T-cell (primary cell): ENCODE measurements at places on chromosomes 16 and 17. TPM values are rescaled to one million over a fixed set of nuclear protein-coding genes. Genes with fewer than 3 reads are reported as not detected.
A peak's percentile ranks its signal among the peaks of the same experiment; 100 is the strongest.

DNA sequence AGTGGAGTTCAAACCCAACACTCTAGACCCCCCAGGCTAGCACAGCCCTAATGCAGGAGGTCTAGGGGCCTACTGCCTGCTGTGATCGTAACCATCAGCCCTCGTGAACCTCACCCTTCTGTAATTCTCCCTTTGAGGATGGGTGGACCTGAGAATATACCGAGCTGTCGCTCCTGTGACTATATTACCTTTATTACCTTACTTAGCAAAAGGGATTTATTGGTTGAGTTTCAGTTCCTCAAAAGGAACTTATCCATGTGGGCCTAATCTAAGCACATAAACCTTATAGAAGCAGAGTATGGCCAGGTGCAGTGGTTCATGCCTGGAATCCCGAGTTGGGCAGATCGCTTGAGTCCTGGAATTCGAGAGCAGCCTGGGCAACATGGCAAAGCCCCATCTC is 19.2 kb upstream of the EMP2 start:
- DNase-seq: no peak

DNA sequence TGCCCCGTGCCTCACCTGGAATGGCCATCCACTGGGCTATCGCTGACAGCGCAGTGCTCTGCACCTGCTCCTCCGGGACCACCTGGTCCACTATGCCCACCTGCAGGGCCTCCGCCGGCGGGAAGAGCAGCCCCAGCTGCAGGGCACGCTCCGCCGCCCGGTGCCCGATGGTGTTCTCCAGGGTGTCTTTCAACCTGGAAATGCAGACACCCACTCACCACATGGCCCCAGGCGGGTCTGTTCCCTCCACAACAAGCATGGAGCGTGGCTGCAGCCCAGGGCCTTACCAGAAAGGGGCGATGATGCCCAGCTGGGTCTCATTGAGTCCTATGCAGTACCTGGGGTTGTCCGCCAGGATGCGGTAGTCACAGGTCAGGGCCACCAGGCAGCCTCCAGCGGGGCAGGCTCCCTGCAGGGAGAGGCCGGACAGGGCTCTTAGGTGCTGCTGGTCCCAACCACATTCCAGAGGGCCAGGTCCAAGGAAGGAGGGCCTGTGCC is 6.8 kb downstream of the DNASE1L2 start:
- DNase-seq: no peak

DNA sequence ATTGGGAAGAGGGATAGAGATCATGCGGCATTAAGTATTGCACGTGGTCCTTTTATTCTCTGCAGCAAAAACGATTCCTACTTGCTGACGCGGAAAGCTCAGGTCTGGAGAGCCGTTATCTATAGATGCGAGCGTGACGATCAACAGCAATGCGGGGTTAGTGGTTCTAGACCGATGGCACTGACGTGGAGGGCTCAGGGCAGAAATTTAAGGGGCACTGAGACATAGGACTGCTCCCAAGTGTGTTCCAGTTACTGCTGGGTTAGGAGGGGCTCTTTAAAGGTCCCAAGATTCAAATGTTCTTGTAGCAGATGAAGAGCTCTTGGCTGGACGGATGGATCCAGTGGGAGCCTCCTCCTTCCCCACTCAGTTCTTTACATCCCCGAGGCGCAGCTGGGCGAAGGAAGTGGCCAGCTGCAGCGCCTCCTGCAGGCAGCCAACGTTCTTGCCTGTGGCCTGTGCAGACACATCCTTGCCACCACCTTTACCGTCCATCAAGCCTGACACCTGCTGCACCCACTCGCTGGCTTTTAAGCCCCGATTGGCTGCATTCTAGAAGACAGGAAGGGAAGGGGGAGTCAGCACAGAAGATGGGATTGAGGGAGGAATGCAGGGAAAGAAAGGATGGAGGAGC is 732 bp upstream of the EXOSC6 start:
- DNase-seq: no peak

Gene EFCAB5
- 1.0 TPM for total RNA-seq

- DNase-seq: no peak
Measured at GRCh38 chr16:71249399-71249798, 18.9 kb upstream of the HYDIN start.

DNA sequence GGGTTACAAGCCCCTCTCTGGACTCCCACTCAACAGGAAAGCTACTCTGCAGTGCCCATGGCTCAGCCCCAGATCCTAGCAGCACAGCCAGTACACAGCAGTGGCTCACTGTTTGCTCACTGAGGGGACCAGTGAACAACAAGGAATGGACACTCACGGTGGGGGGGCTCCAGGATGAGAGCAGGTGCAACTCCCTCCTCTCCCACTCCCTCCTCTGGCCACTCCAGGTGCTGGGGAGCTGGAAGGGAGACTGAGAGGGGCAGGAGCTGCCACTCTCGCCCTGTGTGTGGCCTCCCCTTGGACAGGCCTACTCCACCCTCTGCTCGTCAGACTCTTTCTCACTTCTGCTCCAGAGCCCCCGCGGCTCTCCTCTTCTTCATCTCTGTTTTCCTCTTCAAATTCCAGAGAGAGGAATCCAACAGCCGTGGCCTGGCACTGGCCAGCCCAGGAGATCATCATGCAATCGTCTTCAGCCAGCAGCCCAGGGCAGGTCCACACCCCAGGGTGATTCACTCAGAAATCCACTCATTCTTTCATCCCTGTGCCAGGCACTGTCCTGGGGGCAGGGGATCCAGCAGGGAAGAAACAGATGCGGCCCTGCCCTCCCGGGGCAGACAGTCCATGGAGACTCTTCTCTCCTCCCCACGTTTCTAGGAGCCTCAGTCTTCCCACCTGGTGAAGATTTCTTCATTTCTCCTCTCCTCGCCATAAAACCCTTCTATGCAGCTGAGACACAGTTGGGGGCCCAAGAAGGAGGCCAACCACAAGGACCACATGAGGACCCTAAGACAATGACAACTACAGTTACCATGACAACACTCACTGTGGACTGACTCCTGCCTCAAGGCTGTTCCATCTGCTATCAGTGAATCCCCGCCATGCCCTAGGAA is 30.7 kb downstream of the CFAP20 start:
- no peak for DNase-seq

DNA sequence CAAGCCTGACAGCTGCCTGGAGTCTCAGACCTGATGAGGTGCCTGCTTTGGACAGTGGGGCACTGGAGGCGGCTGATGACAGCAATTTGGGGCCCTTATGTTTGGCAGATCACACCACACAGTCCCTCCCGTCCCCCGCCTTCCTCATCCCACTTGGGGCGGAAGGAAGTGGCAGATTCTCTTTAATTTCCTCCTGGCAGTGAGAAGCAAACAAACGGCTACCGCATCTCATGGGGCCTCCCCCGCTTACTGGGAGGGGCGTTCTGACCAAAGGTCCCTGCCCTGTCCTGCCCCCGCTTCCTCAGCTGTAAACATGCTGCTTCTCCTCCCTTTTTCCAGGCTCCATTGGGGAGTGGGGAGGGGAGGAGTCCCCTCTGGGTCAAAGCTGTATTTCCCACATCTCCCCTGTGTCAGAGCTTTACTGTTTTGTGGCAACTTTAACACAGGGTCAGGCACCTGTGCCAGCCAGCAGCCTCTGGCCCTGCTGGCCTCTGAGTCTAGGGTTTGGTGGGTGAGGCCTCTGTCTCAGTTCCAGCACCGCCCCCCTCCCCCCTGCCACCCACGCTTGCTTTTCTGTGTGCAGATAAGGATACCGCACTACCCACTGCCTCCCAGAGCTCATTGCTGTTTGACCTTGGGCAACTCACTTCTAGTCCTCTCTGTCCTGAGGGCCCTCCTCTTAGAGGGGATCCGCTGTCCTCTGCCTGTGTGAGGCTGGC is 5.4 kb upstream of the NFATC3 start:
- peak; percentile 74 for DNase-seq

Gene USH1G
- total RNA-seq: not detected

Gene POLR2A
- total RNA-seq: 199 TPM

DNA sequence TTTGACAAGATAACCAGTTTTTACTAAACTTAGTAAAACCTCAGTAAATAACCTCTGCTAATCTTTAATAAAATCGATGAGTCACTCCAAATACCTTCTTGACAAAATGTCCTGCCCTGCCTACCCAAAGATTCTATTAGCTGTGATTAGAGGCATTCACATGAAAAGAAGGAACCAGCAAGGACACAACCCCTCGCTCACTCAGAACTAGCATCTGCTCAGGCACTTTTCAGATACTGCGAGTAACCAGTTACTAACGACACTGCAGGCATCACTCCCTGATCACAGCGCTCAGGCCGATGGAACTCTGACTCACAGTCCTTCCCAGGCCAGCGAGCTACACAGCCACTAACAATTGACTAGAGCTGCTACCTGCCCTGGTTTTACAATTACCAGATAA is 24.3 kb downstream of the PELP1 start:
- no peak for DNase-seq

DNA sequence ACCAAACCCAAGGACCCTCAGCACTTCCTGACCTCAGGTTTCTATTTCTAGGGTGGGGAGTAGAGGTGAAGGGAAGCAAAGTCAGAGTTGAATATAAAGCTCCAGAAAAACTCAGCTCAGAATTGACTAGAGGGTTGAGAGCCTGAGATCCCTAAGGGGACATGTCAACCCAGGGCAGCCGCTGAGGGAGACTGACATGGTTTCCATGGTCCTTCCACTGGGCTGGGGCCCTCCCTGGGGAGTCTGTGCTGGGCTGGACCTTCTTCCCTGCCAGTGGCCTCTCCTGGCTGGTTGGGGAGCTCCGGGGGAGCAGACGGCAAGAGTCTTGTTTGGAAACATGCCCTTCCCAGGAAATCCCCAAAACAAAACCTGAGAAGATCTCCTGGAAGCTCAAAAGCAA is 121.3 kb downstream of the METRNL start:
- no peak for DNase-seq

GRCh38 chr17:42547698-42548069 is 5.0 kb upstream of the HSD17B1 start:
- no peak for DNase-seq

DNA sequence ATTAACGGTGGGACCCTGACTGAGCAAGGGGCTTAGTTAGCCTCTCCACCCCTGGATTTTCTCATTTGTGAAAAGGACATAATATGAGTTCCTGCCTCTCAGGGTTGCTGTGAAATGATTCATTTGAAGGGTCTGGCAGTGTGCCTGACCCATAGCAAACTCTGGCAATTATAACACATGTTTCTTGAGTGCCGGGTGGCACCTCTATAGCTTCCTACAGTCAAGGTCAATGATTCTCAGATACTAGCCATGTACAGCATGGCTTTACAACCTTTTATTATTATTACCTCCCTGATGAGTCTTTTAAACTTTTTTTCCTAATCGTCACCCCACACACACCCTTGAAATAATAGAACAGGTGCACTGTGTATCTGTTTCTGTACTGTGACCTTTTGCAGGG is 42.1 kb downstream of the TMEM114 start:
- DNase-seq: no peak

DNA sequence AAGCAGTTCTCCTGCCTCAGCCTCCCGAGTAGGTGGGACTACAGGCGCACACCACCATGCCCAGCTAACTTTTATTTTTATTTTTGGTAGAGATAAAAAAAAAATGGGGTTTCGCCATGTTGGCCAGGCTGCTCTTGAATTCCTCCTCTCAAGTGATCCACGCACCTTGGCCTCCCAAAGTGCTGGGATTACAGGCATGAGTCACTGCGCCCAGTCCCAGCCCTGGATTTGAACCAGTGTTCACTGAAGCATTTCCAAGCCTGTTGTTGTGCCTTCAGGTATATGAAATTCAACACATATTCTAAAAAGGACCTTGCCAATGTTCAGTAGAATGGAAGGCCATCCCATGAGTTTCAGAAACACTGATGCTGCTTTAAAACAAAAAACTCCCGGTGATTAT is 165.3 kb downstream of the SLC39A11 start:
- DNase-seq: no peak

Gene OR2C1
- 0.51 TPM for total RNA-seq

Gene HOXB8
- total RNA-seq: not detected

DNA sequence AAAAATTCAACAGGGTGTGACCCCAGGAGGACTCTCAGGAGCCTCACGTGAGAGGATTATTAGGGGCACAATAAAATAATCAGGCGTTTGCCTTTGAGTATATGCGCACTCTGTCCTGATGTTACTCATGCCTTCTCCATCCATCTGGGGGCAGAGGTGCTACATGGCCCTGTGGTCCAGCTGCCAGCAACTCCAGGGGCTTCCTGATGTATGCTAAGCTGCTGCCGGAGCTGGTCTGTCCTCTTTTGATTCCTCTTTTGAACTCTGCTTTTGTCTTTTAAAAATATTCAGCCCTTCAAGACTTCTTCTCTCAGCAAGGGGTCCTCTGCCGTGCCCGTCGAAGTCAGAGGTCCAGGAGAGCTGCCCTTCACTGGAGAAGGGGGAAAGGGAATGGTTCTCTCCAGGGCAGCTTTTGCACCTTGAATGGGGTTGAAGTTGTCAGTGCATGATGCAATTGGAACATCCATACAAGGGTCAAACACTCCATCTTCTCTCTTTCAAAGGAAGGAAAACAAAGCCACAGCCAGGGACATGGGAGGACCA is 431.4 kb downstream of the SHISA9 start:
- no peak for DNase-seq

Gene TPPP3
- total RNA-seq: not detected

- DNase-seq: no peak
Measured at GRCh38 chr16:84864326-84864955, 44.7 kb downstream of the CRISPLD2 start.

- no peak for DNase-seq
Measured at GRCh38 chr16:77499373-77500285, 64.8 kb upstream of the ADAMTS18 start.

DNA sequence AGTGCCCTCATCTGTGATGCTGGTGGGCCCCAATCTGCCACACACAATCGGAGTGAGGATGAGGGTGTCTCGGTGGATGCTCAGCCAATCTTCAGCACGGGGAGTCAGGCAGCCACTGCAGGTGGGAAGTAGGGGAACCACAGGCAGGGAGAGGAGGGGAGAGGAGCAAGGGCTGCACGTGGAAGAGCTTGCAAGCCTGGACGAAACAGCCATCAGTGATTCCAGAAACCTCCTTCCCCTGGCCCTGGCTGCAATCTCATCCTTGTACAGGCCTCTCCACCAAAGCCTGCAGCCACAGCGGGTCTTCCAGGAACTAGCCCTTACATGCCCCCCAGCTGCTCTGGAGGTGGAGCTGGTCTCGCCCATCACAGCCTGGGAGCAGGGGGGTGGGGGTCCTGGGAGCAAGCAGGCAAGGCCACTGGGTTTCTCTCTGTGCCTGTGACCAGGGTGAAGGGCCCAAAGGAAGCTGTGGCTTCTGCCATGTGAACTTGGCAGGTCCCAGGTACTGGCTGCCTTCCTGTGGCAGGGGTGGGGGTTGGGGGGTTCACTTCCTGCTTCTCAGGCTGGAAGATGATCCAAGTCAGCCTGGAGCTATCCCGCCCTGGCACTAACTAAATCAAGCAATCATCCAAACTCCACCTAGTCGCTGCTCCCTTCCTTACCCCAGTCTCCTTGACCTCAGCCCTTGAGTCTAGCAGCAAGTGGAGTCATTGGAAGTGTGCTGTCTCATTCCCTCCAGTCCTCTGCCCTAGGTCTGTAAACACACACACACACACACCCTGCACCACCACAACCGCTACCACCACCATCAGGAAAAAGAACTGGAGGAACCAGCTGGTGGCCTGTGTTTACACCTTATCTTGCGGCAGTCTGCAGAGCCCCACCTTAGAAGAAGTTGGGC is 29.4 kb upstream of the MLKL start:
- no peak for DNase-seq

Gene NMT1
- total RNA-seq: 139 TPM

- DNase-seq: no peak
Measured at GRCh38 chr16:30903596-30903995, 7.2 kb downstream of the CTF1 start.

- DNase-seq: no peak
Measured at GRCh38 chr17:32854207-32854606, 22.7 kb downstream of the MYO1D start.

Gene PNMT
- total RNA-seq: not detected
